ENCODE measurements at places on chromosomes 11 and 22.

GRCh38 chr11:19187833-19188258 lies 13.9 kb downstream of the CSRP3 start:
- DNase-seq, result peak; percentile 16

GRCh38 chr22:43198936-43199335 lies 12.0 kb upstream of the TTLL12 start:
- no peak for DNase-seq

DNA sequence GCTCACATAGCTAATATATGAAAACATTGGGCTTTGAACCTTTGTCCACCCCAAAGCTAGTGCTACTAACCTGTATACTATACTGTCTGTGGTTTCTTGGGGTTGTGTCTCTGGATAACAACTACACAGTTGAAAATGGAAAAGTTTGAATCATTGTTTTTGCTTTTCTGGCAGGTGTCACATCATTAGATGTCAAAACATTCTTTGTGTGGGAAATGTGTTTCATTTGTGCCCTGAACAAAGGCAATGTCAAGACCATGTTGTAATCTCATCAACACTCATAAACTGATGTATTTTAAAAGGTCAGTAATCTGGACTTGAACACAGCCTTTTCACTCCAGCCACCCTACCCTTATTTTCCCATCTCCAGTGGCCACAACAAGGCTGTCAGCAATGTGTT lies 16.5 kb downstream of the SYT13 start:
- DNase-seq, result no peak

DNA sequence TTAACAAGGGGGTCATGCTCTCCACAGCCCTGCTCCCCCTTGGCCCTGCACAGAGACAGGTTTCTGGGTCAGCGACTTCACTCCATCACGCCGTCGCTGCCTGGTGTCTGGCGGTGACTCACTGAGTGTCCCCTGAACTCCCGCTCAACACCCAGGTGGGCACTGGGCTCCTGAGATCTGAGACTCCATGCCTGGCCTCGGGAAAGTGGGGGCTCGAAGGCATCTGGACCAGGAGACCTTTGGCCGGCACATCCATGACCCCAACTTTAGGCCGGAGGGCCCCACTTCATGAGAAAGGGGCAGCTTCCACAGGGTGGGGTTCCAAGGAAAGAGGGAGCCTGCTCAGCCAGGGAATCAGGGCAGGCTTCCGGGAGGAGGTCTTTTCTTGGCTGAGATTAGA lies 79.3 kb upstream of the PRR5 start:
- no peak for DNase-seq

DNA sequence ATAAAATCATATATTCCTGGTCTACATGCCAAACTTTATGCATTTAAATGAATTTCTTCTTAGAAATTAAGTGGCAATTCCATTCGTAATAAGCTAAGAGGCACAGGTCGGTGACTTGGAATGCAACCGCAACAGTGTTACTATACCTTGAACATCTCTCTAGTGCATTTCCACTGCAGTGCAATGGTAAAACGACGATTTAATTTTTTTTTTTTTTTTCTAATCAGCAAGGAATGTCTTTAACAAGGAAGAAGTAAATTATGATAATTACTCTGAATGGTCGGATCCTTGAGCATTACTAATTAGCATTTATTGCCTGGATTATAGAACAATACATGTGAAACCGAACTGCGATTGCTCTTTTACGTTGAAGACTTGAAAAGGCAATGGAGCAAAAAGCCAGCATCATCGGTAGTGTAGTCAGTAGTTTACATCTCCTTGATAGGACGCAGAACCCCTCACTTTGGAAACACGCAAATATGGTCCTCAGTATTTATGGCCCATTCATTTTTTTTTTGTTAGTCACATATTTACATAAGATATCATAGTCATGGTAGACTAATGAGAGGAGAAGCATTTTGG lies 20.2 kb downstream of the BLID start:
- peak; percentile 92 for DNase-seq

DNA sequence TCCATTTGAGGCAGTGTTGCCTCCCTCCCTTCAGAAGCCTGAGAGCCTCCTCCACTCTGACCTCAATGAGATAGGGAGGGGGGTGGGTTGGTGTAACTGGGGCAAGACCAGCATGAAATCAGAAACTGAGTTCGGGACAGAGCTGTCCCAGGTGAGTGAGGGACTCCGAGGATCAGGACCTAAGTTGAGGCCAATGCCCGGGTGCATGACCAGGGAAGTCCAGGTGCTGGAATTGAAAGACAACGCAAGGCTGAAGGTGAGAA lies 40.8 kb upstream of the ZBED5 start:
- no peak for DNase-seq

GRCh38 chr22:27959335-27960090 lies 40.5 kb upstream of the PITPNB start:
- DNase-seq, result no peak

DNA sequence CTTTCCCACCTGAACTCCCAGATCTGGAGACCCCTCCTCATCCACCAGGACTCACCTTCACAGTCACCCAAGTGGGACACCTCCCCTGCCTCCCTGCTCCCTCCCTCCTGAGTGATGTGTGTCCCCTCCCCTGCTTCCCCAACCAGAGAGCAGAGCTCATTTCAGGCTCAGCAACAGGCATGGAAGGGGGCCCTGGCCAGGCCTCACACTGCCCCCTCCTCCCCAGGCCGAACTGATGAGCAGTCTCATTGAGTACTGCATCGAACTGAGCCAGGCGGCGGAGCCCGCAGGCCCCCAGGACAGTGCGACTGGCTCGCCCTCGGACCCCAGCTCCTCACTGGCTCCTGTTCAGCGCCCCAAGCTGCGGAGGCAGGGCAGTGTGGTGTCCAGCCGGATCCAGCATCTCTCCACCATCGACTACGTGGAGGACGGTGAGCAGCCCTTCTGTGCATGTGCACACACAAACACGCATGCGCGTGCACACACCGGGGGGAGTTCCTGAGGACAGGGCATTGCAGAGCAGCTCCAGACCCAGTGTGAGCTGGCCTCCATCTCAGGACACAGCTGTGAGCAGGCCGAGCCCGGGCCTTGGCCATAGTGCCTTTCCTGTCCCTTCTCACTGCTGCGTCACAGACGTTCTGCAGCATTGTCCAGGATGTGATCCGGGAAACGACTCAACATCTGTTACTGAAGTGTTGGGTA lies 17.8 kb upstream of the NEAT1 start:
- no peak for DNase-seq

DNA sequence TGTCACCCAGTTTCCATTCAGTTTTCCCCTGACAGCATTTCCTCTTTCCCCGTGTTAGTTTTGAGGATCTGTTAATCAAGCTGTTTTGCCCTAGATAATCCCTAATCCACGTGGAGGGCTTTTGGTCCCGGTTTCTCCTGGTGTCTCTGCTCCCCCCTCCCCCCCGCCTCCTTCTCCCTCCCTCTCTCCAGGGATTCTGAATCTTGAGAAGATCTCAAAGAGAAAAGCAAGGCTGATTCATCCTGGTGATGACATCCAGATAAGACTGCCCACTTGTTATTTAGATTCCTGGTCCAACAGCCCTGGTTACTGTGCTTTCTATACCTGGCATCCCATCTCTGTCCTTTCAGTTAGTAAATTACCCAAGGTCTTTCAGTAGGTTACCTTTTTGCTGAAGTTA lies 59.4 kb downstream of the KCNA4 start:
- DNase-seq, result no peak

DNA sequence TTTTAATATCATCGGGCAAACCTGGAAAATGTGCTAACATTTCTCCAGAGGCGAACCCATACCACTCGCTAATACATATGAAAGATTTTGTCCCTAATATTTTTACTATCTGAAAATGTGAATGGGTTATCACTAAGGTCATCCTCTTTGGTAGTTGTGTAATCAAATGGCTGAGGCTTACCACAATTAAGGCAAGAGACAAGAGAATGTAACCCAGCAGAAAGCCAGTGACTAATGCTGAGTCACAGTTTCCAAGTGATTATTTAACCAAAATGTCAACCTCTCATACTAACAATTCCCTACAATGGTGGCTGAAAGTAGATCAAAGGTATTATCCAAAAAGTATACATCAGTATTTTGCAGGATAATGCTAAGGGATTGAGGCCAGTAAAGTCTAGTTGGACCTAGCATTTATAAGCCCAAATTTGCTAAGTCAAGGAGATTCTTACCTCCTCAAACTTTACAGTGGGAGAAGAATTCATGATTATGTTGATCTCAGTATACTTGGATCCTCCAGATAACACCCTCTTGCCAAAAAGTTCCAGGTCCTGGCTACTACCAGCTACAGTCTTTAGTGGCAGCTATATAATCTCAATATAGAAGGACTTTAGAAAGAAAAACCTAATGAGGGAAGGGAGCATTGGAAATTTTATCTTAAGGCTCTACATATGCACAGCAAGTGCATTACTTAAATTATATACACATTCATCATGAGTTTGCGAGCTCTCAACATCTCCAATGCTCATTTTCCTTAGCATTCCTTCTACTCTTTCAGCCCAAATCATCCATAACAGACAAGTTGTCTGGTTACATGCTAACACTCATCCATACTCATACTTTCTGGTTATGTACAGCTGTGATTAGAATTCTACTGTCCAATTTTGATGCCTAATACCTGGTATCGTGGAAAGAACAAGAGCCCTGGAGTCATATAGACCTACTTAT lies 25.4 kb downstream of the SIK3 start:
- peak; percentile 96 for DNase-seq

GRCh38 chr22:23267226-23268043 lies 87.1 kb downstream of the BCR start:
- DNase-seq, result no peak

DNA sequence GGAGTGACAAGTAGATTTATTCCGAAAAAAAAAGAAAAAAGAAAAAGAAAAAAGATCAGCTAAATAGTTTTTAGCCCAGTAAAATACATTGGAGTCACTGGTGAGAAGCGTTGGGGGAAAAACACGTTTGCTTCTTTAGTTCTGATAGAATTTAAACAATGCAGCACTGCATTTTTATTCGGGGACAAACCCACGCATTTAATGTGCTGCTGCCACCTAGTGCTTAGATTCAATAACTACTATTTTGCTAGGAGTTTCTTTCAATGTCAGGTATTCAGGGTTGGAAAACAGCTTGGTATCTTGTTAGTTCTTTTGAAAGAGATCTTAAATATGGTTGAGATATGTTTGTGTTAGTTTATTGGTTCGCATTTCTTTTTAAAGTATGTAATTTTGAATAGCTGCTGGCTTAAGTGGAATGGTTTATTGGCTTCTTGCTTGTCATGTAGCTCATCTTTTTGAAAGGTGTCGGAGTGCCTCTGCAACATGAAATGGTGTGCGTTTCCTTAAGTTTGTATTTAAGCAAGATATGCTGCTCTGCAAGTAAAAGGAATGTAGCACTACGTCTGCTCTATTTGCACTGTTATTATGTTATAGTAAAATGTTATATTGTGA lies 41.9 kb downstream of the SVIP start:
- DNase-seq, result peak; percentile 17

DNA sequence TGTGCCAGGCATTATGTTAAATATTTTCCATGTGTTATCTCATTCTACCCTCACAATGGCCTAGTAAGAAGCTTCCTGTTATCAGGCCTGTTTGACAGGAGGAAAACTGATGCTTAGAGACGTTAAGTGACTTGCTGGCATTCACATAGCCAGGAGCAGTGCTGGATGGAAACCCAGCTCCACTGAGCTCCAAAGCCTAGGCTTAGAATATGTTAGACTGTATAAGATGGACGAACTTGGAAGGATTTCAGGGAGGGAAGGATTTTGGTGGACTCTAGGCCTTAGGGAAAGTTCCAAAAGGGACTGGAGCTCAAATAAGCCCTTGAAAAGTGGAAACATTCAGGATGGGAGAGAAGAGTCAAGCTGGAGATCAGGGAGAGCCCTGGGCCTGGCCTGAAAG lies 2.1 kb downstream of the CD44 start:
- no peak for DNase-seq

GRCh38 chr11:128796270-128796669 lies 70.8 kb downstream of the KCNJ1 start:
- peak; percentile 91 for DNase-seq

DNA sequence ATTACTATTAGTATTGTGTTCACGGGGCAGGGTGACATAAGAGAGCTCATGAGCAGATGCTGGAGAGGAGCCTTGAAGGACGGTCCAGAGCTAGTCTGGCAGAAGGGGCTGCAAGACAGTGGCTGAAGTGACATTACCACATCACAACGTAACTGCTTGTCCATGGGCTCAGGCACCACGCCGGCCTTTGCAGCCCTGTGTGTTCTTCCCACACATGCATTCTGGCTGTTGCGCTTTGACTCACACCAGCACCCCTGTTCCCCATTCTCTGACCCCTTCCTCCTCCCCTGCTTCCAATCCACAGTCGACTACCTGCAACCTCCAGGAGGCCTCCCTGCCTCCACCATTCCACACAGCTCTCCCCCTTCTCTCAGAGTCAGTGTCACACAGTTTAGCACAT lies 103.3 kb downstream of the ME3 start:
- DNase-seq, result no peak

DNA sequence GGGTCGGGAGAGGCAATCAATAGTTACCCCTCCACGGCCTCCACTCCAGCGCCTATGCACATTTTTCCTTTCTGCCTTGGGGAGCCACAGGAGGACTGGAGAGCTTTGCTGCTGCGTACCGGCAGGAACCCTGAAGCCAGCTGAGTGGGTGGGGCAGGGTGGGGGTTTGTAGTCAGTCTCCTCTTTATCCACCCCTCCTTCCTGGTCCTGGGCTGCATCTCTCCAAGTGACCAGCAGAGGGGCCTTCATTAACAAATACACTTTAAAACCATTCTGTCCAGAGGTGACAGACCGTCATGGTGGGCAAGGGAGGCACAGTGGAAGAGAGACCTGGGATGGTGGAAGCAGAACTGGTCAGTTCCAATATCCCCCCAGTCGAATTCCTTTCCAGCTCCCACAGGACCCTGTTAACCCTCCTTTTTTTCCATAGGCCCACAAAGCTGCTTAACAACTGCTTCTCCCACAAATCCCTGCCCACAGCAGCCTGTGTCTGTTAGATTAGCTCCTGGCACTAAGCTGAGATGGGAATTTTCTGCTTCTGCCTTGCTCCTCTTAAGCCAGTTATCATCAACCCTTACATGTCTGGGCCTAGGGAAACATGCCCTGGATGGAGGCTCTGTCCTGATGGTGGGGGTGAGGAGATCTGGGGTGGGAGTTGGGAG lies 3.9 kb upstream of the ABCG4 start:
- DNase-seq, result peak; percentile 47

DNA sequence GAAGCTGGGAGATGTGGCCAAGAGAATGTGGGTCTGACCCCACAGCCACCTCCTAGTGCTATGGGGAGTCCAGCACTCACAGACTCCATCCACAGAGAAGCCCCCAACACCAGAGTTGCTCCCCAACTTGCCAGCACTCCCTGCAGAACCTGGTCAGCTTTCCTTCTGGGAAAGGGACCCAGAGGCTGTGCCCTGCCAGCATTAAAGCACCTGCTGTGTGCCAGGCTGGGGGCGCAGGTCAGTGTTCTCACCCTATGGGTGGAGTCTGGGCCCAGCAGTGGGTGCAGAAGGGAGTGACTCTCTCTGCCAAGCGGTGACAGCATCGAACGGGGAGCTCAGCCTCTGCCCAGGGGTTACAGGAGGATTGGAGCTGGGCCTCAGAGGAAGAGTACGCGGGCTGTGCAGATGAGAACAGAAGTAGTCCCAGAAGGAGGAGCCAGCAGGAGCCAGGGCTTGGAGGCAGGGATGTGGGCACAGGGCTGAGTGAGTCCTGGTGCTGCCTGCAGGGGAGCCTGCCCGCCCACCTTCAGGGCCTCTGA lies 114.4 kb downstream of the MPPED1 start:
- DNase-seq, result no peak
